ENCODE measurements at places on chromosomes 5 and 9. TPM values are rescaled to one million over a fixed set of nuclear protein-coding genes. Genes with fewer than 3 reads are reported as not detected.

- DNase-seq, result no peak
Measured at GRCh38 chr5:91022518-91022917, 360.6 kb downstream of the ARRDC3 start.

PCDHGB4 gene
- total RNA-seq, result 2.4 TPM

EIF4E1B gene
- total RNA-seq, result not detected

- no peak for DNase-seq
Measured at GRCh38 chr9:30815585-30815984, 1568.9 kb upstream of the ACO1 start.

GRCh38 chr5:116454417-116454927 lies 120.2 kb downstream of the SEMA6A start:
- no peak for DNase-seq

GRCh38 chr5:37665889-37666288 lies 174.0 kb downstream of the GDNF start:
- no peak for DNase-seq

GRCh38 chr5:103393101-103393754 lies 134.7 kb downstream of the MACIR start:
- DNase-seq, result no peak

- no peak for DNase-seq
Measured at GRCh38 chr5:180090098-180090768, 18.7 kb upstream of the RNF130 start.

UBAP1 gene
- total RNA-seq, result 60.6 TPM

GRCh38 chr5:109516390-109516789 lies 106.6 kb upstream of the PJA2 start:
- DNase-seq, result no peak

PKD2L2 gene
- total RNA-seq, result not detected

DNA sequence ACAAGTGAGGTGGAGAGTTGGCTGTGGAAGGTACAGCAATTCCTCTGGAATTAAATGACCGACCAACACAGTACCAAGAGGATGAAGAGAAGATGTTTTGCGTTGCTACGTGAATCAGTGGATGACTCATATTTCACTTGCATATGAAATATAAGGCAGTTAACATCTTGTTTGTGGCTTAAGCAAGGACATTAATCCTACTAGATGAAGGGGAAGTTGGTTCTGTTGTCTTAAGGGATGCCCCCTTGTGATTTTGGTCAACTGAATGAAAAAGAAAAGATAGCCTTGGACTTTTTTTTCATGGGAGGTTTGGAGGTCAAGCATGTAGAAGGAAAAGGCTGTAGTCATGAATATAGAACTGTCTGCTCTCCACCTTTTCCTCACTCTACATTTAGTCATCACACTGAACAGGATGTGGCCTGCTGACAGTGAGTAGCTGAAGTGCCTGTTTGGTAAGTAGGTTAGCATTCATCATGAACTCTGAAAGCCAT lies 33.9 kb downstream of the VLDLR start:
- no peak for DNase-seq

DNA sequence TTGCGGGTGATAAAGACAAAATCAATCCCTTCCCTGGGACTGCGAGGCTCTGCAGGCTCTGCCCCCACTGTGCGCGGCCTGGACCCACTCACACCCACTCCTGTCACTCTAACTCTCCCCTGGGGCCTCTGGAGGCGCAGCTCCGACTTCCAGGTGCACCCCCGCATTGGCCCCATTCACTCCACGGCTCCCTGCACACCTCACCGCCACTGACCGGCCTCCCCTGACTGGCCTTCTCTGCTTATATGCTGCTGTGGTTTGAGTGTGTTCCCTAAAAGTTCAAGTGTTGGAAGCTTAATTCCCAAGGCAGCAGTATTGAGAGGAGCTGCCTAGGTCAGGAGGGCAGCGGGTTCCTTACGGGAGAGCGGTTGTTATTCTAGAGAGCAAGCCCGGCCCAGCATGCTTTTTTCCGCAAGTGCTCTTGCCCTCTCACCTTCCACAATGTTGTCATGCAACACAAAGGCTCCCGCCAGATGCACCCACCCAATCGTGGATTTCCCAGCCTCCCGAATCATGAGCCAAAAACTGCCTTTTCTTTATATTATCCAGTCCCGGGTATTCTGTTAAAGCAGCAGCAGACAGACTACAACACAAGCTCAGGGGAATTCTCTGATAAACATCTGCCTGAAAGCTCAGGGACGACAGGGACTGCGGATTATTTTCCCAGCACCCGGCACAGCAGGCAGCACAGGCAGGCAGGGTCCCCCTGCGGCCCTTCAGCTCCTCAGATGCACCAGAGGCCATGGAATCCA lies 73.5 kb upstream of the LRRTM2 start:
- DNase-seq, result no peak

- DNase-seq, result no peak
Measured at GRCh38 chr9:6771722-6772121, 13.9 kb downstream of the KDM4C start.

GPSM1 gene
- 9.0 TPM for total RNA-seq

GRCh38 chr5:176816043-176816745 lies 5.8 kb downstream of the UNC5A start:
- no peak for DNase-seq

IFNE gene
- not detected for total RNA-seq

DNA sequence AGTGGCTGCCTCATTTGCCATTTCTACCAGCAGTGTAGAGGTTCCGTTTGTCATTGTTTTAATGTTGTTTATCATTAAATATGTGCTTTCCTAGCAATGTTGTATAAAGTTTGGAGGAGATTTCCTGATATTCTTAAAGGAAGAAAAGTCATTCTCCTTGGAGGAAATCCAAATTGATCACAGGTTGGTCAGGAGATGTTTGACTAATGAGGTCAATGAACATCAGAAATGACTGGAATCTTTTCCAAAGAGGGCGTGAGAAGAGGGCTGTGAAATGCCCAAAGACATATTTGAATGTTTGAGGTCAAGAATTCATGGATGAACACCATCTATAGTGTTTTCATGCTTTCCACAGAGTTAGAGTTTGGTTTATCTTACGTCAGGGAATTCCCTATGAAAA lies 471.3 kb downstream of the MAT2B start:
- DNase-seq, result no peak

BTNL8 gene
- 8.8 TPM for total RNA-seq

GPR21 gene
- total RNA-seq, result not detected

DNA sequence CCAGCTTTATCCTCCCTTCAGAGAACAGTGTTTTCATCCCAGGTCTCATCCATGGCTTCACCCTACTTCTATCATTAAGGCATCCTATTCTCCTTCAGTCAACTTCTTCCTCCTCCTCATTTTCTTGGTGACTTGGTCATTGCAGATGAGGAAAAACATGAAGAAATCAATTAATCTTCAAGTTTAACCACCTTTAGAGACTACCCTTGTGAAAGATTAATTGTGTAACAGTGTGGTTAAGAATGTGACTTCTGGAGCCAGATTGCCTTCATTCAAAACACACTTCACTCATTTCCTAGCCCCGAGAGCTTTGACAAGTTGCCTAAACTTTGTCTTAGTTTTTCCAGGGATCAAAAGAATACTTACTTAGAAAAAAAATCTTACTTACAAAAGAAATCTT lies 110.0 kb downstream of the STK32A start:
- DNase-seq, result no peak

CDKN2B gene
- 30.4 TPM for total RNA-seq

BNC2 gene
- 27.0 TPM for total RNA-seq
